ENCODE measurements at places on chromosomes 3 and 15.

DNA sequence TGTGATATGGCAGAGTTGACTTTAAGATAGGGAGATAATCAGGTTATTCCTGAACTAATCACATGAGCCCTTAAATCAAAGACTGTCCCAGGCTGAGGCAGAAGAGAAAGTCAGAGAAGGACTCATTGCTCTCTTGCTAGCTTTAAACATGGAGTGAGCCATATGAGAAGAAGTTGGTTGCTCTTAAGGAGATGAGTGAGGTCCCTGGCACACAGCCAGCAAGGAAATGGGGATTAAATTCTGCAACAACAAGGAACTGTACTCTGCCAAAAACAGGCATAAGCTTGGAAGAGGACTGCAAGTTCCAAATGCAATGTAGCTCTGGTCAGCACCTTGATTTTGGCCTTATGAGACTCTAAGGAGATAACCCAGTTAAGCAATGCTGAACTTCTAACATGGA is 457.0 kb downstream of the PLOD2 start:
- DNase-seq = no peak

- DNase-seq = no peak
Observed at GRCh38 chr15:69954666-69955065, 143.1 kb downstream of the TLE3 start.

DNA sequence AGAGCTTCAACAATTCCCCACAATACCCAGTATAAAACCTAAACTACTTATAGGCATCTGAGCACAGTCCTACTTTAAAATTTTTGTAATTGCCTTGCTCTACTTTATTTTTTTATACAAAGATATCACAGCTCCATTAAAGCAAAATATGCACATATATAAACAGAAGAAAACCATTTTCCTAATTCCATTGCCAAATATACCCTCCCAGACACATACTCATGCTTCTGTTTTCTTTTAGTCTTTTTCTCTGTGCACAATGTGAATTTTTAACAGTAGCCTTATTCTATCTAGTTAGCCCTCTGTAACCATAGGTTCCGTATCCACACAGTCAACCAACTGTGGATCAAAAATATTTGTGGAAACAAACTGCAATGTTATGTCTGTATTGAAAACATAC is 260.5 kb downstream of the SCAPER start:
- DNase-seq = no peak

DNA sequence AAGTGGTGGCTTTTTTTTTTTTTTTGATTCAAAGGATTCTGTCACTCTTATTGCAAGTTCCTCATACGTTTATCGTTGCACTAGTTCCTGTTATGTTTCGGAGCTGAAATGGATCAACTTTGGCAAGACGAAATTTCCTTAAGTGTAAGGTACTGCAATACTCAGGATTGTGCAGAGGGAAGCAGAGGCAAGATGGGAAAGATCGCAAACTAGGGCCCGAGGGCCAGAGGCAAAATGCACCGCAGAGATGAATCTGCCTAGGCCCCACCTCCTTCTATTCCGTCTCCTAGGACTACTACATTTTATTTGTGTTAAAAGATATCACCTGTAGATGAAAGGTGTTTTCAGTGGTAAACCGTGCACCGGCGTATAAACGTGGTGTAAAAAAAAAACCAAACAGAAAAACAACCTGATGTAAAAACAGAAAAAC is 331 bp downstream of the RNU6-1 start:
- no peak for DNase-seq

GRCh38 chr3:134354612-134355251 is 19.5 kb downstream of the AMOTL2 start:
- DNase-seq = no peak

- DNase-seq = no peak
Observed at GRCh38 chr3:40187945-40188344, 121.6 kb upstream of the EIF1B start.

GRCh38 chr3:184602372-184603150 is 41.0 kb downstream of the EPHB3 start:
- no peak for DNase-seq

DNA sequence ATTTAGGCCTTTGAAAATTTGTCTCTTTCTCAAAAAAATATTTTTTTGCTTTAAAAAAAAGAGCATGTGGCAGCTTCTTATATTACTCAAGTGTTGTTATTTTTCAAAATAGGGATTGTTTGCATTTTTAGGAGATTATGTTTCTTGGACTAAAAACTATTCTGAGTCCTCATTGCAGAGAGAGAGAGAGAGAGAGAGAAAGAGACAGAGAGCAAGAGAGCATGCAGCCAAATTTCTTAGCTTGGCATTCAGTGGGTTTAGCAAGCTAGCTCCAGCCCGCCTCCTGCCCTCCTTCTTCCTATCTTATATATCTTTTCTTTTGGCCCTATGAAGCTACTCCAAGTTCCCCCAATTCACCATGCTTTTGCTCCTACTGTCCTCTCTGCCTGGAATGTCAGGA is 55.7 kb downstream of the CEMIP start:
- DNase-seq = no peak

- no peak for DNase-seq
Observed at GRCh38 chr3:108404368-108404767, 106.0 kb downstream of the MYH15 start.

GRCh38 chr3:169266351-169266750 is 397.2 kb downstream of the MECOM start:
- no peak for DNase-seq

- DNase-seq = peak; percentile 30
Observed at GRCh38 chr3:1082108-1082507, 10.7 kb upstream of the CNTN6 start.

GRCh38 chr3:148828136-148828690 is 602 bp downstream of the CPB1 start:
- DNase-seq = no peak

DNA sequence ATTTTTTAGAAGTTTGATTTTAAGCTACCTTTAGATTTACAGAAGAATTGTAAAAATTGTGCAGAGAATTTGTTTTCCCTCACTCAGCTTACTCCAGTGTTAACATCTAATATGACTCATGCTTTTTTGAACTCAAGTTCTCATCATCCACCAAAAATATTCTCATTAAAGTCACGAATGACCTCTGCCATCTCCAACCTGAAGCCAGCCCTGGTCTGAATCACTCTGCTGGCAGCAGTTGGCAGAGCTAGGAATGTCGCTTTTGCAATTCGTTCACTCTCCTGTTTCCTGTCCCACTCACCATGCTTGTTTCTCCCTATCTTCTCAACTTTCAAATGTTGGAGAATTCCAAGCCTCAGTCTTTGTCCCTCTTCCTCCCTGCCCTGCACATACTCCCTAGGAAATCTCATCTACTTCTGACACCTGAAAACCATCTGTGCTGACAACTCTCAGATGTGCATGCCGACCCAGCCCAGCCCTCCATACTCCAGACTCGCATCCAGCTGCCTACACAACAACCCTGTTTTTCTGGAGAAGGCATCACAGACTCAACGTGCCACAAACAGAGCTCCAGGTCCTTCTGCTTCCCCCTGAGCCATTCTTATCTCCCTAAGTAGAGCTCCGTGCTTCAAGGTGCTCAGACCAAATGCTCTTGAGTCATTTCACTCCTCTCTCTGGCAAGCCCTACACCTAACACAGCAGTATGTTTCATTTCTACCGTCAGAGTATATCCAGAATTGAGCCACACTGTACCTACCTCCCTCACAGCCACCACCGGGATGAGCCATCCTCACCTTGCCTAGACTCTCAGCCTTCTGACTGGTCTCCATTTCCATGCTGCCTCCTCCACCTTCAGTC is 24.9 kb downstream of the PRR23E start:
- no peak for DNase-seq

DNA sequence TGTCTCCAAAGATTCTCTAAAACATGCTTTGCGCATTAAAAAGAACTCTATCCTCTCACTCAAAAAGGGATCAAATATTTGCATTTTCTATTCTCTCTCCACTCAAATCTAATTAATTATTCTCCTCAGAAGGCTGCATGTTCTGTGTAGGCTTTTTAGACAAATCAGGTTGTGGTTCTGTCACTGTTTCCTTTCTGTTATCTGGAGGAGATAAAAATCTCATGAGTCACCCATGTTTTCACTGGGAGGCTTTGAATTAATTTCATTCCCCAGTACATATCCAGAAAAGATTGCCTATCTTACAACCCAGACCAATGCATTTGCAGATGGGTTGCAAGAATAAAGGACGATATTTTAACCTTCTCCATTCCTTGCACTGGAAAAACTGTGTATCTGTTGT is 446.5 kb downstream of the GRM7 start:
- DNase-seq = no peak

DNA sequence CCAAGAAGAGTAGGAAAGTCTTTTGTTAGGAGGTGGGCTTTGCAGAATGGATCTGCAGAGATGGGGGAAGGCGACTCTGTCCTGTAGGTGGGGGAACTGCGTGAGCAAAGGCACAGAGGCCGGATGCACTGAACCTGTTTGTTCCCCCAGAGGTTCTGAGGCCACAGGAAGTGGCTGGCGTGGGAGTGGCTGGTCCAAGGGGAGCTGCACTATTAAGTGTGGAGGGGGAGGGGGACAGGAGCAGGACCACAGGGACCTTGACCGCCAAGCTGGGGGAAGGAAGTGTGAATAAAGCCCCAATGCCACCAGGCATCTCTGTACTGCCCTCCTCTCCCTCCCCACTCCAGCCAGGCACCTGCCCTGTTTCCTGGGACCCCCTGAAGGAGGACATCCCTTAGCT is 51.8 kb downstream of the CYP11A1 start:
- DNase-seq = no peak

- DNase-seq = no peak
Observed at GRCh38 chr15:57592836-57593420, 1.2 kb downstream of the MYZAP start.

DNA sequence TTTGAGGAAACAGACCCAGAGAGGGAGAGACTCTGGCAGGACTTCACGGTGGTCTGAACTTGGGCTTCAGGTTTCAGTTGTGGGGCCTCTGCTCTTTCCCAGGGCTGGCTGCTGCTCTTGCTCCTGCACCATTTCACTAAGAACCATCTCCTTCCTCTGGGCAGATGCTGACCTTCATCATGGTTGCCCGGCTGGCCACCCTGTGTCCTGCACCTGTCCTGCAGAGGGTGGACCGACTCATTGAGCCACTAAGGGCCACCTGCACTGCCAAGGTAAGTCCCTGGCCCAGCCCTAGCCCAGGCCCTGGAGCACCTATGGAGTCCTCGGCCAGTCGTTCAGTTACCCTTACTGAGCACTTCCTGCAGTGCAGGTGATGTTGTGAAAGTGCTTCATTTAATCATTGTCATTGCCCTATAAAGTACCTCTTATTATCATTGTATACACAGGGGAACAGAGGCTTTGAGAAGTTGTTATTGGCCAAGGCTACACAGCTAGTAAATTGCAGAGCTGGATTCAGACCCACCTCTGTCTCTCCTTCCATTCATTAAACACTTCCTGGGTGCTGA is 10.0 kb downstream of the RPL32 start:
- no peak for DNase-seq

DNA sequence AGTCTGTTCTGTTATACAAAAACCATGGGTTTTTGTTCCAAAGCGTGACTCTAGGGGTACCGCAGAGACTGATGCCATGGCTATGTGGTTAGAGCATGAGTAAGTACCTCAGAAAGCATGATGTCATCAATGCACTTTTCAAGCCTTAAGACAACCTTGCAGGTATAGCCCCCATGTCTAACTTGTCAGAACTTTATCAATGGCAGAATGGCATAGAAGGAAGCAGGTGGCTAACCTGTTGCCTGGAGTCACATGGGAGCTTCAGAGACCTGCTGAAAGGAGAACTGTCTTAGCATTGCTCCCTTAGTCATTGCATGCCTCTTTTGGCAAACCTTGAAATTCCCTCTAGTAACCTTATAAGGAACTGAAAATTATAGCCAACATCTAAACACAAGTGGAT is 52.5 kb downstream of the EOMES start:
- DNase-seq = no peak

DNA sequence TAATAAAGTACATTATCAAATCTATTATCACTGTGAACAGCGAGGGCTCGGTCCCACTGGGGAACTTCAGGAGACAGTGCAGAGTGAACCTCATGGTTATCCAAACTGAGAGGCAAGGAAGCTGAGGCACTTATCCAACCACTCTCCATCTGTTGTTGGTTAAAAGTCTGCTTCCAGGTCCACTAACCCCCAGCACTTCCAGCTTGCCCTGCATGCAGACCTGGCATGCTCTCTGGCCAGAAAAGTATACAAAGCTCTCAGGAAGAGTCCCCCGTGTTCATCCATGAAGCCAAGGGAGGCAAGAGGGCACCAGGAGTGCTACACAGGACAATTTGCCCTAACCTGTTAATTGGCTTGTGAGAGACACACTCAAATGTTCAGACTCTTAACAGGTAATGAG is 36.0 kb downstream of the FBN1 start:
- DNase-seq = no peak

DNA sequence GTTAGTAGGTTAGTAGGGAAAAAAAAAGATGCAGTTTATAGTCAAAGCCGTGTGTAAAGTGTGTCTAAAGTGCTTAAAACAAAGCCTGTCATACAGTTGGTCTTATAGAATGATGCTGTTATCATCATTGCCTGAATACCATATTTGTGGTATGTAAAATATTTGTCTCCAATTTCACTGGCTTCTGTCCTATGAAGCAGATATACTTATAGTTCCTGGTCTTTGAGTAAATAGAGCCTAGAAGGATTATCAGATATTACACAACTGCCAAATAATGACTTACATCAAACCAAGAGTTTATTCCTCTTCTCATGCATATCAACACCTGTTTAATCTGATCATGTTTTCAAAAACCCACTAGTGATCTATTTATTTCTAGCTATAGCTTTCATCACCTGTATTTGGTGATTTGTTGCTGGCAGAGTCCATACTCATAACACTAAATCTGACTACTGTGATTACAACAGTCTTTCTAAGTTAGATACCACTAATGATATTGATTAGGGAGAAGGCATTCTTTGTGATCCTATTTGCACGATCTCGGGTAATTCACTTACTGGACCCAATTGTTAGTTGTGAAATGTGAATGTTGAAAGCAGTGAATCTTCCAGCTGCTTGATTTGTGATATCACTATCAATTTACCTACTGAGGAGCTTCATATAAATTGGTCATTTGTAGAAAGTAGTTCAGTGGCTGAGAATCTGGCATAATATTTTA is 413.7 kb downstream of the LPP start:
- no peak for DNase-seq

- DNase-seq = no peak
Observed at GRCh38 chr3:48189321-48189720, 1.1 kb upstream of the CDC25A start.

- no peak for DNase-seq
Observed at GRCh38 chr3:1902416-1902815, 196.2 kb upstream of the CNTN4 start.

DNA sequence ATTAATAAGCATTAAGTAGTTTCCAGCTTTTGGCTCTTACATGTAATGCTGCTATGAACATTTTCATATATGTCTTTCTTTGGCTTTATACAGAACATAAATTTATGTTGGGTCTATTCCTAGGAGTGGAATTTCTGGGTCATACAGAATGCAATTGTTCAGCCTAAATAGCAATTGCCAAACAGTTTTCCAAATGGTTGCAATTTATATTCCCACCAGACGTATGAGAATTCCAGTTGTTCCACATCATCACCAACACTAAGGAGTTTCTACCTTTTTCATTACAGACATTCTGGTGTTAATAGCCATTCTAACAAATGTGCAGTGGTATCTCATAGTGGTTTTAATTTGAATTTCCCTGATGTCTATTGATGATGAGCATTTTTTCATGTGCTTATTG is 160.1 kb upstream of the TMC3 start:
- DNase-seq = no peak

All from substantia nigra (tissue), 51 donors.